Uterus (tissue), 4 donors: ENCODE measurements at places on chromosomes 1 and 21. TPM values are rescaled to one million over a fixed set of nuclear protein-coding genes. Genes with fewer than 3 reads are reported as not detected.
A peak's percentile ranks its signal among the peaks of the same experiment; 100 is the strongest.

Gene ATP1A4
- not detected for total RNA-seq

- no peak overlapping the region for H3K27ac ChIP-seq
- no peaks in the 10 kb centered on the region for H3K4me1 ChIP-seq
- H3K4me3 ChIP-seq: no peak overlapping the region
- H3K36me3 ChIP-seq: no peaks in the 10 kb centered on the region
- no peak for DNase-seq
Observed at GRCh38 chr1:112402682-112403643, 6.9 kb downstream of the CTTNBP2NL start.

GRCh38 chr21:42370894-42371654 lies 4.7 kb upstream of the TFF1 start:
- H3K27ac ChIP-seq: no peak overlapping the region
- H3K4me1 ChIP-seq: no peaks in the 10 kb centered on the region
- H3K4me3 ChIP-seq: no peak overlapping the region
- H3K36me3 ChIP-seq: no peaks in the 10 kb centered on the region

- no peaks in the 10 kb centered on the region for H3K36me3 ChIP-seq
- H3K27ac ChIP-seq: no peak overlapping the region
- no peak overlapping the region for H3K4me3 ChIP-seq
- no peak for DNase-seq
- H3K27me3 ChIP-seq: no peaks in the 10 kb centered on the region
- no peaks in the 10 kb centered on the region for H3K4me1 ChIP-seq
Observed at GRCh38 chr1:31272369-31272768, 24.2 kb downstream of the SNRNP40 start.

Gene CFHR1
- not detected for total RNA-seq

DNA sequence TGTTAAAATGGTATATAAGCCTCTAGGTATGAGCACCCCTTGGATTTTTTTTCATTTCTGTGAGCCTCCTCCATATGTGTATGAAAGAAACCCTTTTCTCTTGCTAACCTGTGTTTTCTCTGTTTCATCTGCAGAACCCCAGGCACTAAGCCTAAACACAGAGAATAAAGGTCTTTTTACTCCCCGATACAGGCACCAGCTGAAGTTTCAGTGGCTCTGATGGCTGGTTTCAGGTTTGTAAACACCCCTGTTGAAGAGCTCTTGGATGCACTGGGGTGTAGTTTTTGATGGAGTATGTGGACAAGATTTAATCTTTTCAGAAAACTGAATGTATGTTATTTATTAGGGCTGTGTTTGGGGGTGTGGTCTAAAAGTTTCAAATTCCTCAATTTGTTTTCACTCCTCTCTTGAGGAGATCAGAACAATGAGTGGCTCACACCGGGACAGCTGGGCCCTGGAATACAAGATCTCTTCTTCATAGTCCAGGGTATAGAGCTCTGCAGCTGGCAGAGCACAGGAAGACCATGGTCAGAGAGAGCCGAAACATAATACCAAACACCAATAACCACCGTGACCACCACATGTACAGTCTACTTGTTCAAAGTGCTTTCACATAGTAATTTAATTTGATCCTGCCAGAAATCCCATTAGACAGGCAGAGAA lies 50.2 kb upstream of the VTCN1 start:
- H3K4me3 ChIP-seq: no peak overlapping the region
- H3K4me1 ChIP-seq: no peaks in the 10 kb centered on the region
- H3K27me3 ChIP-seq: no peaks in the 10 kb centered on the region
- DNase-seq: no peak
- no peak overlapping the region for H3K27ac ChIP-seq
- H3K36me3 ChIP-seq: no peaks in the 10 kb centered on the region

Gene IQCC
- total RNA-seq: 2.8 TPM

Gene DNAI4
- total RNA-seq: 56.6 TPM

Gene NBPF6
- total RNA-seq: not detected

- peak overlapping the region; percentile 87 for H3K27ac ChIP-seq
- no peaks in the 10 kb centered on the region for H3K4me1 ChIP-seq
- peak overlapping the region; percentile 70 for H3K4me3 ChIP-seq
- DNase-seq: no peak
- H3K27me3 ChIP-seq: no peaks in the 10 kb centered on the region
Observed at GRCh38 chr1:85707267-85707989, 805 bp downstream of the ZNHIT6 start.

- H3K27ac ChIP-seq: no peak overlapping the region
- H3K27me3 ChIP-seq: no peaks in the 10 kb centered on the region
- no peak overlapping the region for H3K4me3 ChIP-seq
- H3K36me3 ChIP-seq: no peaks in the 10 kb centered on the region
- no peak for DNase-seq
Observed at GRCh38 chr1:229857585-229857984, 209.5 kb upstream of the GALNT2 start.

Gene MAB21L3
- total RNA-seq: not detected

DNA sequence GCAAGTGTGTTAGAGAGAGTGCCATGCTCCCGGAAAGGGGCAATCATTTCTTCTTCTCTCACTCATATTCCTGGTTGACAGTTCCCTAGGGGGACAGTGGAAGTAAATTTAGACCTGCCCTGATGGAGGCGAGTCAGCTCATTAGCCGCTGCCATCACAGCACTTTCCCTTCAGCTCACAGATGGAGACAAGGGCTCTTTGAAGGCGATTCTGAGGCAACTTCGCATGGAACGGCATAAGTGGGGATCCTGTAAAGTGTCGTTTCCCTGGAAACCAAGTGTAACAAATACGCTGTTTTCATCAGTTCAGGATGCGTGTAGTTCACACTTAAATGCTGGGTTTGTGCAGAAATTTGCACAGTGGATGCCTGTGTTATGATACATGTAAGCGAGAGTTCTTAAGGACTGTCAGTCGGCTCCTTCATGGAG lies 114.5 kb upstream of the TMPRSS15 start:
- DNase-seq: no peak
- H3K4me1 ChIP-seq: no peaks in the 10 kb centered on the region
- H3K36me3 ChIP-seq: no peaks in the 10 kb centered on the region
- H3K4me3 ChIP-seq: no peak overlapping the region

- H3K27me3 ChIP-seq: no peaks in the 10 kb centered on the region
- no peak for DNase-seq
- no peak overlapping the region for H3K4me3 ChIP-seq
Observed at GRCh38 chr1:57517587-57518374, 93.9 kb upstream of the DAB1 start.

DNA sequence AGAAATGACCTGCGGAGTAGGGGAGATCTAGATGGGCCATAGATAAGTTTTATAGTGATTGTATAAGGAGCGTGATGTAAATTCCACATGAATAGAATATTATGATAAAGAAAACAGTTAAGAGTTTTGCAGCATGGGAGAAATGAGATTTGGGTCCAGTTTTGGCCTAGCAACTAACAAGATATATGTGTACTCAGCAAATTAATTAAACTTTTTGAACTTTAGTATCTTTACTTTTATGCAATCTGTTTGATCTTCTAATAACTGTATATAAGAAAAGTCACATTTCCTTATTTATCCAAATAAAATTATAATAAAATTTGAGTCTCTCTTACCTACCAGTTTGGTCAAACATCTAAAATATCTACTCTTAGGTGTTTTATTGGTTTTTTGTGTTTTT lies 1011.8 kb upstream of the NCAM2 start:
- H3K4me3 ChIP-seq: no peak overlapping the region
- H3K36me3 ChIP-seq: no peaks in the 10 kb centered on the region
- DNase-seq: no peak
- no peaks in the 10 kb centered on the region for H3K4me1 ChIP-seq

DNA sequence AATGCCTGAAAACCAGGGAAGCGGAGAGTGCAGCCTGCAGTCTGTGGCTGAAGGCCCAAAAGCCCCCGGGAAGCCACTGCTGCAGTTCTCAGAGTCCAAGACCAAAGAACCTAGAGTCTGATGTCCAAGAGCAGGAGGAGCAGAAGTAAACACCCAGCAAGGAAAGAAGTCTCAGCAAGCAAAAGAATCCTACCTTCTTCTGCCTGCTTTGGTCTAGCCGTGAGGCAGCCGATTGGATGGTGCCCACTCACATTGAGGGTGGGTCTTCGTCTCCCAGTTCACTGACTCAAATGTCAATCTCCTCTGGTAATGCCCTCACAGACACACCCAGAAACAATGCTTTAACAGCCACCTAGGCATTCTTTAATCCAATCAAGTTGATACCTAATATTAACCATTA lies 217.5 kb downstream of the PLA2G4A start:
- no peaks in the 10 kb centered on the region for H3K36me3 ChIP-seq
- H3K4me1 ChIP-seq: no peaks in the 10 kb centered on the region
- no peaks in the 10 kb centered on the region for H3K27me3 ChIP-seq
- no peak overlapping the region for H3K27ac ChIP-seq
- no peak overlapping the region for H3K4me3 ChIP-seq
